ENCODE measurements at places on chromosomes 1 and 21. TPM values are rescaled to one million over a fixed set of nuclear protein-coding genes. Genes with fewer than 3 reads are reported as not detected.

Gene TMEM50A
- total RNA-seq, result 153 TPM

GRCh38 chr1:87154384-87154783 lies 174.3 kb upstream of the LMO4 start:
- H3K27me3 ChIP-seq, result no peaks in the 10 kb centered on the region
- peaks cover 10% of the 10 kb centered on the region for H3K4me1 ChIP-seq
- DNase-seq, result no peak
- no peak overlapping the region for H3K27ac ChIP-seq
- H3K4me3 ChIP-seq, result no peak overlapping the region

GRCh38 chr1:54125386-54126070 lies 27.3 kb downstream of the CDCP2 start:
- H3K4me3 ChIP-seq, result no peak overlapping the region
- H3K27ac ChIP-seq, result no peak overlapping the region
- no peaks in the 10 kb centered on the region for H3K36me3 ChIP-seq

Gene CYP4A22
- total RNA-seq, result not detected

Gene TCP10L
- total RNA-seq, result 2.8 TPM
